ENCODE measurements at places on chromosomes 6 and 20.

DNA sequence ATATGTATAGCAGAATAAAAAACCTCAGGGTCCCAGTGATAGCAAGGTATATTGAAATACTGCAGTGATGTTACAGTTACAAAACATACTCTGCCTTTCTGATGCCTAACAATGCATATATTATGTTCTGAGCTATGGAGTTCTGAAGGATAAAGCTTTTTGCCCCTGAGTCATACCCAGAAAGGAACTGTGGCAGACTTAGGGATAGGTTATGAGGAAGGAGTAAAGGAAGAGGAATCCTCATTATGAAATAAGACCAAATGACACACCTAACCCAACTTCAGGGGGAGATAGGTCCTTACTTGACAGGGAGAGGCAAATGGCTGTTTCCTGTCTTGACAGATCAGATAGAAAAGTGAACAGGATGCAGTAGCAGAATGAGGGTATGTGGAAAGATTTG, 940.6 kb upstream of the FLRT3 start:
- no peak for DNase-seq

DNA sequence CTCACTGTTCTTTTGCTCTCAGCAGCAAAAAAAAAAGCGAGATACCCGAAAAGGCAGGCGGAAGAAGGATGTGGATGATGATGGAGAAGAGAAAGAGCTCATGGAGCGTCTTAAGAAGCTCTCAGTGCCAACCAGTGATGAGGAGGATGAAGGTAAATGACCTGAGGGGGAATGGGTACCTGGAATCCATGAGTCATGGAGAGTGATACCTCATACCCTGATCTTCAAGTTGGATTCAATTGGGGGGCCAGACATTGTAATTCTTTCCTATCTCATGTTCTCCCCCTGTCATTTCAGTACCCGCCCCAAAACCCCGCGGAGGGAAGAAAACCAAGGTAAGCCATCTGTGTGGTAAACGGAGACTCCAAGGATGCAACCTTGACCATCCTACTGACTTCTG, 6.8 kb downstream of the ABCF1 start:
- DNase-seq, result no peak

DNA sequence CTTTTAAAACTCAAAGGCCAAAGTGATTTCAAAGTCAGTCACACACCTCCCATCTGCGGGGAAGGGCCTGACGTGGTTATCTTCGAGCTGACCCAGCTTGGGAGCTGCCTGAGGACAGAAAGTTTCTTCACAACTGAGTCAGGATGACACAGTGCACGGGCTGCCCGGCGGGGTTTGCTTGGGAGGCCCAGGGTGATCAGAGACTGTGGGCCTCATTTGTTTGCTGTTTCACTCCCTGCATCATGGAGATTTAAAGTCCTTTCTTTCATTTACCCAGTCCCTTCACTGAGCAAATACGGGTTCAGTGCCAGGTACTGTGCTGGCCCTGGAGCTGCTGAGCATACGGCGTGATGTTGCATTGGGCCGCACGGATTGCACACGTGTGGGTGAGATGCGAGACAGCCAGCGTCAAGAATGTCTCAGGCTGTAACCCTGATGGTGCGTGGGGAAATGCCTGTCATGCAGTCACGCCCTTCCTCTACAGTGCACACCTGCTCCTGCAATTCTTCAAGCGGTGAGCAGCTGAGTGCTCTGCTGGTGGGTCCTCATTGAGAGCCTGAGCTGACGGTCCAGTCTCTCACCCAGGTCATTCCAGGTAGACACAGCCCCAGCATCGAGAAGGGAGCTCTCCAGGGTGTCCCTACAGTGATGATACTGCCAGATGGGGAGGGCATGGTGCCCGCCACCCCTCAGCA, 82.7 kb upstream of the PMEPA1 start:
- DNase-seq, result no peak

GRCh38 chr6:5590187-5590586, 328.9 kb downstream of the FARS2 start:
- DNase-seq, result no peak

DNA sequence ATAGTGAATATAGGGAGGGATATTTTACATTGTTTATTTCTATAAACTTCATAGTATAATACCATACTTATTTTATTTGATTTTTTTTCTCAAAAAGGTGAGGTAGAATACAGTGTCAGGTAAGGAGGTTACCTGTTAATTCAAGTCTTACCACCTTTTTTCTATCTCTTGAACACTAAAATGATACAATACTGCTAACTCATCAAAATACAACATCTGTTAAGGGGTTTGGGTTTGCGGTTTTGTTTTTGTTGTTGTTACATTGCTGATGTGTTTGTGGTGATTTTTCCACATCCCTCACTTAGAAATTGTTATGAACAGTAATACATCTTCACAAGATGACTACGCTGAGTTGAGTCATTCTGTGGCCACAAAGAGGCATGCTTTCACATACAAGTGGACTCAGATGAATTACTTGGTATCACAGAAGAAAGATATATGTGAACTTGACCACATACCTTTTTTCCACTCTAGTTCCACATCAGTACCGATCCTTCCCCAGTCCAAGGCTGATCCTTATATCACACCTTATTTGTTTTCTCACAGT, 139.4 kb upstream of the ID4 start:
- DNase-seq, result no peak

DNA sequence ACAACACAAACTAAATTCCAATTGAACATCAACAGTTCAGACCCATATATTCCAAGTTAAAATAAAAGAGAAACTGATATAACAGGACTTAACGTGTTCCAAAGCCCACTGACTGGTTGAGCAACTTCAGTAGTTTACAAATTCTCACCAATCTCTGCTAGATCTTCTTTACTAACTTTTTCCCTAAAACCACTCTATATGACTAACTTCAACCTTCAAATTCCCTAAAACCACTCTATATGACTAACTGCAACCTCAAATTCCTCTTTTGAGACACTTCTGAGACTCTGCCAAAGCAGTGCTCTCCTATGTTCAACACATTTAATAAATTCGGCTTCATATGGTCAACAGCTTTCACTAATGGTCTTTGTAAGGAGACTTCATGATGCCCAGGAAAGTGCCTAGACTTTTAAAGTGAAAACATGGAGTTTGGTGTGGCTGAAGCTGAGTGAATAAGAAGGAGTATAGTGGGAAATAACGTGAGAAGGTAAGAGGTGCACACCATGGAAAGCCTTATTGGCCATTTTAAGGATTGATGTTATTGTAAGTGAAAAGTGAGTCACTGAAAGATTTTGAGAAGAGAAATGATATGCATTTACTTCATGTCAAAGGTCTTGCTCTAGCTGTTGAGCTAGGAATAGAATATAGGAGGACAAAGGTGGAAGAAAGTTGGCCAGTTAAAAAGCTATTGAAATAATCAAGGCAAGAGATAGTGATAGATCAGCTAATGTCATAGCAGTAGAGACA, 134.0 kb upstream of the HCRTR2 start:
- no peak for DNase-seq

DNA sequence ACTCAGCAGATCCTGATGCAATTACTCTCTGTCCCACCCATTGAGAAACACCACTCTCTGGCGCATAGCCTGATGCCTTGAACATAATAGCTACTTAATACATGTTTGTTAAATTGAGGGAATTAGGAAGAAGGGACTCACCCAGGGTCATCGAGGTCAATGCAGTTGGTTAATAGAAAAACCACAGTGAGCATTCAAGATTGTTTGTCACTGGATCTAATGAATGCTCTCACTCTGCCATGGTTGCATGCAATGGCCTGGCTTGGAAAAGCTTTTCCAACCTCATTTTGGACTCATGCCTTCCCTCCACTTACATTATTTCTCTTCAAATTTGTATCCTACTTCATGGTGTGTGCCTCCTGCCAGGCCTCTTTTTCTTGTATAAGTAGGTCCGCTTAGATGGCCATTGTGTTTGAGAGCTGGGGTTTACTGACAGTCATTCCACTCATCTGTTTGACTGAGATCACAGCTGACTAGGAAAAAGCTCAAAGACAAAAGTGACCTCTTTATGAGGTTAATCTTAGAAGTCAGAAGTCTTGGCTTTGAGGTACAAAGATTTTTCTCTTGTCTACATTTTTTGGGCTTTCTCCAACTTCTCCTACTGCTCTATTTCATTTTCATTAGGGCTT, 154.8 kb upstream of the RAB32 start:
- DNase-seq, result no peak

GRCh38 chr20:9353916-9354276, 160.5 kb upstream of the LAMP5 start:
- no peak for DNase-seq

DNA sequence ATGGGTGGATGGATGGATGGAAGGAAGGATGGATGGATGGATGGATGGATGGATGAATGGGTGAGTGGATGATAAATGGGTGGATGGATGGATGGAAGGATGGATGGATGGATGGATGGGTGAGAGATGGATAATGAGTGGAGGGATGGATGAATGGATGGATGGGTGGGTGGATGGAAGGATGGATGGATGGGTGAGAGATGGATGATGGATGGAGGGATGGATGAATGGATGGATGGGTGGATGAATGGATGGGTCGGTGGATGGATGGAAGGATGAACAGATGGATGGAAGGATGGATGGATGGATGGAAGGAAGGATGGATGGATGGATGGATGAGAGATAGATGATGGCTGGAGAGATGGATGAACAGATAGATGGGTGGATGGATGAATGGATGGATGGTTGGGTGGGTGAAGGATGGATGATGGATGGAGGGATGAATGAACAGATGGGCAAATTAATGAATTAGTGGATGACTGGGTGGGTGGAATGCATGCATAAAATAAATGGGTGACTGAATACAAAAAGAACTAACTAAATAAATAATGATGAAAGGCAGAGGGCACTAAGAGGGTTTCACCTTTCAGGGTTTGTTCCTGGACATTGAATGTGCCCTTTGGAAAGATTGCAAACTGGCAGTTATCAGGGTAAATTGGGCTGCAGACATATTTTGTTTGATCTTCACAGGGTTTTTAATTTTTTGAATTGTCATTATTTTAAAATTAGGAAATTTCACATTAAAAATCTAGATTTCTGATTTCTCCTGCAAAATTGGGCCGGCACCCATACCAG, 50.9 kb upstream of the PTPN1 start:
- no peak for DNase-seq

DNA sequence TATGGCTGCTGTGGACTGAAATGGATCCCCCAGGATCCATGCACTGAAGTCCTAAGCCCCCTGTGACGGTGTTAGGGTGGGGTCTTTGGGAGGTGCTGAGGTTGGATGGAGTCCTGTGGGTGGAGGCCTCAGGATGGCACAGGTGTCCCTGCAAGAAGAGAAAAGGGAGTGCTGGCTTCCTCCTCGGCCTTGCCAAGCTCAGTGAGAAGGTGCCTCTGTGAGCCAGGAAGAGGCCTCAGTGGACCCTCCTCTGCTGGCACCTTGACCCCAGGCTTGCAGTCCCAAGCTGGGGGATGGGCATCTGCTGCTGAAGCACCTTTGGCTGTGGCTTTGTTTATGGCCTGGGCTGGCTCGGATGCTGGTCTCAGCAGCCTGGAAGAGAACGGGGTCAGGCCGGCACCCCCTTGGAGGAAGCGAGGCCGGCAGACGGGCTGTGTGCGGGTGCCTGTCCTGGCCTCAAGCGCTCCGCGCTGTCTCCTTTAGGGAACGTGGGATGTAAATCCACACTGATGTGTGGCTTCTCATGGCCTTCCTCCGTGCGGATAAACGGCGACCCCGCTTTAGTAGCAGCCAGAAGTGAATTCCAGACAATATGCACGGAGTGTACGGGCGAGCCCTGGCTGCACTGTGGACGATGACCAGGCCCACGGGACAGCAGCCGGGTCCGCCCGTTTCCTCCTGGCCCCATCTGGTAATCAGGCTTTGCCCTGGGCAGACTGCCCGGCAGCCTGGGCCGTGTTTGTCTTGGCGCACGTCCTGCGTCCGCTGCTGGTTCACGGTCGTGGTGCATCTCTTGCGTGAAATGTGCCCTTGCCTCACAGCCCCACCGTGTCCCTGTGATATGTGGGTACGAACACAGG, 182.6 kb downstream of the ERMARD start:
- no peak for DNase-seq

GRCh38 chr6:26394289-26394688, 7.8 kb upstream of the BTN3A1 start:
- DNase-seq, result no peak

- no peak for DNase-seq
Measured at GRCh38 chr20:47113362-47114109, 218.9 kb downstream of the EYA2 start.

DNA sequence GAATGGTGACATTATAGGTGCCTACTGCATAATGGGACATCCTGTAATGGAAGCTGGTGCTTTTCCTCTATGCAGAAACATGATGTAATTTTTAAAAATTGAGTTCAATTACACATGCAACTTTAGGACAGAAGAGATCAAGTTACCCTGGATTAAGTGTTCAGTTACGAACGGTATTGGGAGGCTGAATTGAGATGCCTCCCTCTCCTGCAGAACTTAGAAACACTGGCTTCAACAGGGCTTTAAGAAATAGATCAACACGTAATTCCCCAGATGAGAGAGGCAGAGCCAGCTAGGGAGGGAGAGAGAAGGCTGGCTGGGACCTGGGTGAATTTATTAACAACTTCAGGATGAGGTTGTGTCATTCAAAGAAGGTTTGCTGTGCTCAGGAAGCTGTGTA, 232.8 kb downstream of the CDH26 start:
- no peak for DNase-seq

GRCh38 chr6:35084511-35085203, 56.5 kb downstream of the TCP11 start:
- DNase-seq, result no peak

DNA sequence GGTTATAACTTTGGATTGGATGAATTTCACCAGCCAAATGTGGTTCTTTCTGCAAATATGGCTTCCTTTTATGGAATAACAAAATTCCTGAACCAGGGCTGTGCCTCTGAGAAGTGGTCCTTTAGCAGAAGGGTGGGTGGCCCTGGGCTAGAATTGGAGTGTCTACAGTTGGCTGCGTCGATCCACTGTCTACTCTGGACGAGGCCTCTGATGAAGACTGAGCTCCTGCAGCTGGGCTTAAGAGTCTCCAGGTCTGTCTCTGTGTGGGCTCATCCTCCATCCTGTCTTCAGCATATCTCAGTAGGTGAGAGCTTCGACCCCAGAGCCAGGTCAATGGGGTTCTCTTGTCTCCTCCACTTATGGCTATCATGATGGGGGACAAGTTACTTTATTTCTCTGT, 166.3 kb upstream of the PMEPA1 start:
- no peak for DNase-seq

- no peak for DNase-seq
Measured at GRCh38 chr20:4488407-4489339, 233.0 kb upstream of the PRND start.

GRCh38 chr20:3612795-3613572, 50.2 kb downstream of the GFRA4 start:
- no peak for DNase-seq

DNA sequence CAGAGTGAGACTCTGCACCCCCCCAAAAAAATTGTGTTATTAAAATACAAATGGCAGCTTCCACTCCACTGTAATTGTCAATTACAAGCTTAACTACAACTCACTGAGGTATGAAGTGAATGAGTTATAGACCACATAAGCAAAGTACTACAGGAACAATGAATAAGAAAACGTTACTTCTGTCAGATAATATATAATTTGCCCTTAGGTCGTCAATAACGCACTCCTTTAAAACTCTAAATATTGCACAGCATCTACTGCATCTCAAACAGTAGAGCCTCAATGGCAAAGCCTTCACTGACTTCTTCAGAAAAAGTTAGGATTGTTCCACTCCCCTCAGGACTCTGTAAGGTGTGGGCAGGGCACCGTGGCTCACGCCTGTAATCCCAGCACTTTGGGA, 2.0 kb upstream of the HBS1L start:
- no peak for DNase-seq
